Activated CD4-positive, alpha-beta T cell treated with anti-CD3 and anti-CD28 coated beads for 36 hours (primary cell): ENCODE measurements at places on chromosomes 2 and 18. TPM values are rescaled to one million over a fixed set of nuclear protein-coding genes. Genes with fewer than 3 reads are reported as not detected.

GRCh38 chr2:24454294-24454693 is 36.8 kb upstream of the NCOA1 start:
- H3K27me3 ChIP-seq: peaks cover 4% of the 10 kb centered on the region
- H3K4me1 ChIP-seq: peaks cover 8% of the 10 kb centered on the region
- DNase-seq: no peak
- H3K27ac ChIP-seq: no peak overlapping the region
- no peak overlapping the region for H3K4me3 ChIP-seq

DNA sequence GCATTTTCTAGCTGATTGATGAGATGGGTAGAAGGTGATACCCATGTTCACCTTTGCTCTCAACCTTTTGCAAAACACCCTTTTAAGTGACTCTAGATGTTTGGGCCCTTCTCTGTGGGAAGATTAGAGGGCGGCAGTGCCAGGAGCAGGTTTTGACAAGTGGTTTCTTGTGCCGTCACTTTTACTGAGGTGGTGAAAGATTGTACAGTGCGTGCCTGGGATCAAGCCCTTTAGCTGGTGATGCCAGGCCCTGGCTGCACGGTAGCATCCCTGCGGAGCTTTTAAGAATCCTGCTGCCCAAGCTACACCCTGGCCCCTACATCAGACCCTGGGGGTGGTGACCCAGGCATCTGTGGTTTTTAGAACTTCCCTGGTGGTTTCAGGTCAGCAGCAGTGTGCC is 29.1 kb downstream of the MTCL1 start:
- H3K27ac ChIP-seq: no peak overlapping the region
- DNase-seq: no peak
- H3K4me1 ChIP-seq: no peaks in the 10 kb centered on the region
- no peaks in the 10 kb centered on the region for H3K36me3 ChIP-seq
- peaks cover 4% of the 10 kb centered on the region for H3K27me3 ChIP-seq
- H3K4me3 ChIP-seq: no peak overlapping the region

DNA sequence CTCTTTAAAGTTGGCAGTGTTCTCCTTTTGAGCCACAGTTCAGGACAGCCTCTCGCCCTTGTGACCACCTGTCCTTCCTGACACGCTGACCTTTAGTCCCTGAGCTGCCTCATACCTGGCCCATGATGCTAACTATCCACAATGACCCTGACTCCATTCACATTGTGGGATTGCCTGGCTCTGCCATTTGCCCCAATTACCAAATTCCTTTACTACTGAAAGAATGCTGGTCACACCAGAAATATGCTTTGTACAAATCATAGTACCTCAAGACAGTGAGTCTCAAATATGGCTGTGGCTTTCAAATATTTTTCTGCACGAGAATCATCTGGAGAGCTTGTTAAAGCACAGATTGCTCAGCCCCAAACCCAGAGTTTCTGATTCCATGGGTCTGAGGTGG is 54.2 kb downstream of the LTBP1 start:
- no peak overlapping the region for H3K4me3 ChIP-seq
- H3K27me3 ChIP-seq: no peaks in the 10 kb centered on the region
- no peaks in the 10 kb centered on the region for H3K4me1 ChIP-seq
- no peak overlapping the region for H3K27ac ChIP-seq
- H3K36me3 ChIP-seq: no peaks in the 10 kb centered on the region
- no peak for DNase-seq

DNA sequence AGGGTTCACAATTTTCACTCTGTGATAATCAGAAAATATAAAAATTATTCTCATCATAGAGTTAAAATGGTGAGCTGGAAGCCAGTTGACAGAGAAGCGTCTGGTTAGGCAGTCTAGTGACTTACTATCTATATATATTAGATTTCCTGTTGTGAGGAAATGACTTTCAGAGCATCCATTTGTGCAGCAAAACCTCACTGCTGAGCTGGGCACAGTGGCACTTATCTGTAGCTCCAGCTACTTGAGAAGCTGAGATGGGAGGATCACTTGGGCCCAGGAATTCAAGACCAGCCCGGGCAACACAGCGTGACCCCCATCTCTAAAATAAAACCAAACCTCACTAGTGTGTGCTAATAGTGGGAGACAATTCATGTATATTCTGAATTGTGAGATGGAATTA is 7.2 kb upstream of the KIAA2012 start:
- peaks cover 4% of the 10 kb centered on the region for H3K4me1 ChIP-seq
- H3K36me3 ChIP-seq: no peaks in the 10 kb centered on the region
- H3K4me3 ChIP-seq: no peak overlapping the region

- H3K27ac ChIP-seq: no peak overlapping the region
- H3K4me1 ChIP-seq: peaks cover 3% of the 10 kb centered on the region
- H3K4me3 ChIP-seq: no peak overlapping the region
- DNase-seq: no peak
- no peaks in the 10 kb centered on the region for H3K27me3 ChIP-seq
Observed at GRCh38 chr2:216335252-216335651, 37.0 kb downstream of the MARCHF4 start.

- H3K27me3 ChIP-seq: no peaks in the 10 kb centered on the region
- DNase-seq: no peak
- no peak overlapping the region for H3K4me3 ChIP-seq
- H3K4me1 ChIP-seq: peaks cover 38% of the 10 kb centered on the region
Observed at GRCh38 chr2:230877116-230877758, 12.5 kb downstream of the ITM2C start.

DNA sequence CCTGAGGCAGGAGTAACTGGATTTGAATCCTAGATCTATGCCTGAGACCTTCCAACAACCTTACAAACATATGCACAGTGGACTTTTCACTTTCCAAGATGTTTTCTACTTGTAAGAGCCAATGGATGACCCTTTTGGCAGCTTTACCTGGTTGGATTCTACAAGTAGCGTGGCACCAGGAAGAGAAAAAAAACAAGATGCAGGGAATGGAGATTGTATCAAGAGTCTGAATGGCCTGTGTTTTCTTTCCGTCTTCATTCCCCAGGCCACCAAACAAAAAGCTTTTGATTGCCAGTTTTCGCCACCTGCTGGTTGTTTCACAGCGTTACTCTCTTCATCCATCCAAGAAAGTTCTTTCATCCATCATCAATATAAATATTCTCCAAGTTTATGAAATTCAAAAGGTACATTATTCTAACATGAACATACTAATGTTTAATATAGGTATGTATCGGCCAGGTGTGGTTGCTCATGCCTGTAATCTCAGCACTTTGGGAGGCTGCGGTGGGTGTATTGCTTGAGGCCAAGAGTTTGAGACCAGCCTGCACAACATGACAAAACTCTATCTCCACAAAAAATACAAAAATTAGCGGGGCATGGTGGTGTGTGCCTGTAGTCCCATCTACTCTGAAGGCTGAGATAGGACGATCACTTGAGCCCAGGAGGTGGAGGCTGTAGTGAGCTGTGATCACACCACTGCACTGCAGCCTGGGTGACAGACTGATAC is 3.5 kb upstream of the BCL2 start:
- peaks cover 17% of the 10 kb centered on the region for H3K4me1 ChIP-seq
- H3K36me3 ChIP-seq: peaks cover 11% of the 10 kb centered on the region
- DNase-seq: peak; percentile 73
- no peaks in the 10 kb centered on the region for H3K27me3 ChIP-seq

DNA sequence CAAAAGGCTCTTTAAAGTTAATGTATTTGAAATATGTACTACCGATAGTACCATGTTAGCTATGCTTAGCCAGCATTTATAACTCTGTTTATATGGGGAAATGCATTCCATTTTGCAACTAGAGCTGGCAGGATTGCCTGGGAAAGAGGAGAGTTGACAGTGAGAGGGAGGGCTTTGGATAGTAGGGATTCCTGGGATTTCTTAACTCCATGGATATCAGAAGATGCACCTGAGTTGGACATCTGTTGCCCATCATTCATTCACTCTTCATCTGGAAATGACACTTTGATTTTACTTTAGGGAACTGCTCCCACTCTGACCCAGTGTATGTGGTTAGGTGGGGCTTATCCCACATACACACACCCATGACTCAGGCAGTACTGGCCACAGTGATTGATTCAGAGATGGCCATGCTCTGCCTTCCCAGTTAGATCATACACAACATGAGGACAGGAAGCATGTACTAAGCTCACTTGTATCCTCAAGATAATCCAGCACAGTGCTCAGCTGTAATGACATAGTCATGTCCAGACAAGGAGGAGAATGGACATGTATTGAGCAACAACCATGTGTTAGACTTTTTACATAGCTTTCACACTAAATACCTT is 248.8 kb downstream of the MREG start:
- H3K36me3 ChIP-seq: peaks cover 4% of the 10 kb centered on the region
- no peak overlapping the region for H3K4me3 ChIP-seq
- no peaks in the 10 kb centered on the region for H3K27me3 ChIP-seq
- H3K27ac ChIP-seq: no peak overlapping the region
- no peak for DNase-seq

DNA sequence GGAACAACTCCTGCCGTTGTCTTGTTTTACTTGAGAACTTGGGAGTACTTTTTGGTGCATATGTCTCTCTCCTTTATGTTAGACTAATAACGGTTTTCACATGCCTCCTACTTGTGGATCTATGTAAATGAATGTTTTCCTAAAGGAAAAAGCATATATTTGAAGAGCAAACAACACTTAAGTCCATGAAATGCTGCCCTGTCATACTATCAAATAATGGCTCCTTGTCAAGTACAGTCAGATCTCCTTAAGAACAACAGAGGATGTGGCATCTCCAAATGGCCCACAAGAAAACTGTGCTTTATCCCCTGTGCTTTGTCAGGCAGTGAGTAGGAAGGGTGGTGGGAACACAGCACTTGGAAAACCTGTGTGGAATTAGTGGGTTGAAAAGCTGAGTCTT is 198.2 kb downstream of the PTGR3 start:
- H3K4me3 ChIP-seq: no peak overlapping the region
- H3K4me1 ChIP-seq: peaks cover 3% of the 10 kb centered on the region
- peaks cover 3% of the 10 kb centered on the region for H3K36me3 ChIP-seq
- no peaks in the 10 kb centered on the region for H3K27me3 ChIP-seq

DNA sequence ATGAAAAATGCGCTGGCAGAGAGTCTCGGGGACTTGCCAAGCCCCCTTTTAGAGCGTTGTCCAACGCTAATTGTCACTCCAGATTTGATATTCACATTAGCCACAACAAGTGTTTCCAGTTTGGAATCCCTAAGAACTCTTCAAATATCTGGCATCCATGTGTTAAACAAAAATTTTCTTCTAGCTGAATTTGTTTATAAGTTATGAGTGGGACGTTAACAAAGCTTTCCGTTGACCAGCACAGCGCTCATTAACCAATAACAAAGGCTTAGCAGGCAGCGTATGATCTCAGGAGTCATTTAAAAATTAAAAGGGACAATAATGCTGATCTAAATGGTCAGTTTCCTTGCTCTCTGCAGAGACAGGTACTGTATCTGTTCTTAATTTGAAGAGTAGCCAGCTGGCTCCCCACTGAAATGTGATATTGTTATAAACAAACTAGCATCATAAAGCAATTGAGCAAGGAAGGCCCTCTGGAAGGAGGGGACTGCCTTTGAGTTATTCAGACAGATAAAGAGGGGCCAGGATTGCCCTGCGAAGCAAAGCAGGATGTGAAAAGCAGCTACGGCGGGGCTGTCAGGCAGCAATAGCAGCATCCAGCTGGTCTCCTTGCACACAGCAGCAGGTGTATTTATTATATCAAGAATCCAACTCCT is 337.2 kb upstream of the SALL3 start:
- no peak for DNase-seq
- H3K27ac ChIP-seq: no peak overlapping the region
- peaks cover 10% of the 10 kb centered on the region for H3K4me1 ChIP-seq
- peaks cover 3% of the 10 kb centered on the region for H3K27me3 ChIP-seq
- no peaks in the 10 kb centered on the region for H3K36me3 ChIP-seq

DNA sequence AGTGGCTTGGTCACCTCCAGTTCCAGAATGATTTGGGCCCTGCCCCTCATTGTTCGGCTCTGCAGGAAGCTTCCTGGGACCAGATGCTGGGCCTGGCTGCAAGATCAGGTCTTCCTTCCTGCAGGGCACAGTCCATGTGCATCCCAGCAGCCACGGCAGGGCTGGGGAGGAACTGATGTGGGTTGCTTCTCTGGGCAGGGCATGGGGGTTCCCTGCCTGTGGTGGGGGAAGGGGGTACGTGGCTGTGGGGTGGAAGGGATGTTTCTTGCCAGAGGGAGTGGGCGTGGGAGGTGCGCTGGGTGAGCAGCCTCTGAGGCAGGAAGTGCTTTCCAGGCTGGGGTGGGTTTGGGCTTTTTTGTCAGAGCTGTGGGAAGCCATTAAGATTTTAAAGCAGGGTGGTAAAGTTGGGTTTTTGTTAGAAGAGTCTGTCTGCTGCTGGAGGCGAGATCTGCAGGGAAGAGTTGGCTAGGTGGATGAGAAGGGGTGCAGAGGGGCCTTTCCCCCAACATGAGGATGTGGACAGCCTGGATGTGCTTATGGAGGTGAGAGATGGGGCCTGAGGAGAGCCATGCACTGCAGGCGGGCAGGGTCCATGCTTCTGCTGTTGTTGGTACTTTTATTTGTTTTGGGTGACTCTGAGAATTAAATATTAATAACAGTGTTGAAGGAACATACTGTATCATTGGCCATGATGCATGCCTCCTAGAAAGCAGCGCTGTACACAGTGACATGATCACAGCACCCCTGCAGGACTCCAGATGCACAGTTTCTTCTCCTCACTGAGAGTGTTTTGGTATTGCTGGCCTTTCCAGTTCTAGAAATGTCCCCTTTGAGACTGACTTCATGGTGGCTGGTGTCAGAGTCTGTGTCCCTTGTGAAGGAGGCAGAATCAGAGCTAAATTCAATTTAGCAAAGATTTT is 45.3 kb downstream of the DGKD start:
- H3K36me3 ChIP-seq: peaks cover 26% of the 10 kb centered on the region
- peak overlapping the region; percentile 10 for H3K4me3 ChIP-seq
- DNase-seq: peak; percentile 74
- H3K4me1 ChIP-seq: peaks cover 60% of the 10 kb centered on the region

GRCh38 chr2:170878505-170878904 is 50.5 kb upstream of the GORASP2 start:
- H3K36me3 ChIP-seq: no peaks in the 10 kb centered on the region
- peaks cover 9% of the 10 kb centered on the region for H3K4me1 ChIP-seq
- no peak for DNase-seq
- no peak overlapping the region for H3K4me3 ChIP-seq
- peaks cover 3% of the 10 kb centered on the region for H3K27me3 ChIP-seq

DNA sequence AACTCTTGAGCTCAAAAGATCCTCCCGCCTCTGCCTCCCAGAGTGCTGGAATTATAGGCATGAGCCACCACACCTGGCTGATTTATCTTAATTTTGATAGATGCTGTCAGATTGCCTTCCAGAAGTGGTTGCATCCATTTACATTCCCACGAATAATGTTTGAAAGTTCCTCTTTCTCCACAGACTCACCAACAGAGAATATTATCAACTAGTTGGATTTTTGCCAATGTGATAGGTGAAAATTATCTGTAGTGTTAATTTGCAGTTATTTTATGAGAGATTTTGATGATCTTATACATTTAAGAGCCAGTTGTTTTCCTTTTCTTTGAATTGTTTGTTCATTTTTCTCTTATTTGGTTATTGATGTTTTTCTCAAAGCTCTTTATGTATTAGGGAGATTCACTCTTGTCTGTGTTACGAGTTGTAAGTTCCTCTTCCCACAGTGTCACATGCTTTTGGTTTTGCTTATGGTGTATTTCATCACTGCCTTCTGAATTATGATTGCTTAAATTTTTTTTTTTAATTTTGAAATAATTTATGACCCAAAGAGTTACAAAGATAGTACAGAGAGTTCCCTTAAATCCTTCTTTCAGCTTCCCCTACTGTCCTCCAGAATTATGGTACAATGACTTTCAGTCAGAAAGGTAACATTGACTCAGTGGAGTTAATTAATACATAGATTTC is 20.7 kb upstream of the NT5DC4 start:
- H3K27me3 ChIP-seq: peaks cover 5% of the 10 kb centered on the region
- H3K4me3 ChIP-seq: no peak overlapping the region
- DNase-seq: no peak
- H3K4me1 ChIP-seq: peaks cover 2% of the 10 kb centered on the region
- no peak overlapping the region for H3K27ac ChIP-seq

DTYMK gene
- 93.1 TPM for total RNA-seq

GNLY gene
- total RNA-seq: 18.9 TPM

CYP26B1 gene
- not detected for total RNA-seq

MC4R gene
- total RNA-seq: not detected

CRYBA2 gene
- not detected for total RNA-seq

GALR1 gene
- total RNA-seq: not detected

HOXD8 gene
- not detected for total RNA-seq
